K562 (cell line): ENCODE measurements at places on chromosomes 4 and X. TPM values are rescaled to one million over a fixed set of nuclear protein-coding genes. Genes with fewer than 3 reads are reported as not detected.

ADH1A gene
- not detected in 2 replicates for total RNA-seq

ASIC5 gene
- total RNA-seq: not detected in 2 replicates

TCP11X2 gene
- total RNA-seq: not detected in 2 replicates

SPANXN2 gene
- total RNA-seq: not detected in 2 replicates

BST1 gene
- total RNA-seq: not detected in 2 replicates

GPR34 gene
- not detected in 2 replicates for total RNA-seq

FGD1 gene
- 0.07 and 0.09 TPM in 2 replicates for total RNA-seq

PASD1 gene
- 9.6 and 10.5 TPM in 2 replicates for total RNA-seq

EREG gene
- 2.9 and 4.5 TPM in 2 replicates for total RNA-seq

XG gene
- total RNA-seq: not detected in 2 replicates

TMEM35A gene
- not detected in 2 replicates for total RNA-seq

UGT2B10 gene
- 0.16 and 0.18 TPM in 2 replicates for total RNA-seq
